Esophagus mucosa (tissue), 1 donor: ENCODE measurements at places on chromosomes 7 and 10.

- no peak for ATAC-seq
These were observed 66.8 kb downstream of the MKI67 start for GRCh38 chr10:128059266-128059981.

- ATAC-seq, result peak; percentile 71
These were observed 36.6 kb downstream of the RHEB start for GRCh38 chr7:151482883-151483710.

GRCh38 chr10:126503392-126504062 is 115.2 kb upstream of the ADAM12 start:
- no peak for ATAC-seq

DNA sequence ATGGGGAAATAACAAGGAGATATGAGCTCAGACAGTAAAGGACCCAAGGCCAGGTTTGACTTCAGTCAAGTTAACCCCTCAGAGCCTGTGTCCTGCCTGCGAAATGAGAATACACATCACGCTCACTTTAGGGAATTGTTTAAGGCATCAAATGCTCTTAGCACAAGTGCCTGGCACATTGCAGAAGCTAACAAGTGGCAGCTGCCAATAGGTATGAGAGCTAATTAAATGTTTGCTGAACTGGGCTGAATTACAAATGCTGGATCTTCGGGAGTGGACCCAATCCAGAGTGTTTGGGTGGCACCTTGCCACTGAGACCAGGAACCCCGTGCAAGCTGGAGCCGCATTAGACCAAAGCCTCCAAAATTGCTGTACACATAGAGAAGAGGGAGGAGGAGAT is 136.8 kb downstream of the C10orf90 start:
- no peak for ATAC-seq

GRCh38 chr7:64101943-64102655 is 56.9 kb downstream of the ZNF727 start:
- ATAC-seq, result peak; percentile 35

- ATAC-seq, result no peak
These were observed 19.0 kb downstream of the PIK3AP1 start for GRCh38 chr10:96701265-96701664.

DNA sequence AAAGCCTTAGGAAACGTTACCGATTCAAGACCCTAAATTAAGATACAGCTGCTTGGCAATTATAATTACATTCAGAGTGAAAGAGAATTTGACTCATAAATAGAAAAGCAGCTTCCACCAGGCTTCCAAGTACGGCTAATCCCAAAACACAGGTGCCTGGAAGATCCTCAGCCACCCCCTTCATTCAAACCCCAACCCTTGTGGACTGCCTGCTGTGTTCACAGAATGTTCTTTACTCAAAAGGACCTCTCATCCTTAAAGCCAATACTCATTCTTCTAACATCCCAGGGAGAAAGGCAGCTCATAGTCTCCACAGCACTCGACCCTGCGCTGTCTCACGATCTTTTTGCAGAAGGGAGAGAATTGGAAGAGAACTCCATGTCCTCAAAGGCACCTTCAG is 32.9 kb downstream of the RNF32 start:
- ATAC-seq, result no peak

- no peak for ATAC-seq
These were observed 44.7 kb downstream of the MGMT start for GRCh38 chr10:129511758-129512157.

DNA sequence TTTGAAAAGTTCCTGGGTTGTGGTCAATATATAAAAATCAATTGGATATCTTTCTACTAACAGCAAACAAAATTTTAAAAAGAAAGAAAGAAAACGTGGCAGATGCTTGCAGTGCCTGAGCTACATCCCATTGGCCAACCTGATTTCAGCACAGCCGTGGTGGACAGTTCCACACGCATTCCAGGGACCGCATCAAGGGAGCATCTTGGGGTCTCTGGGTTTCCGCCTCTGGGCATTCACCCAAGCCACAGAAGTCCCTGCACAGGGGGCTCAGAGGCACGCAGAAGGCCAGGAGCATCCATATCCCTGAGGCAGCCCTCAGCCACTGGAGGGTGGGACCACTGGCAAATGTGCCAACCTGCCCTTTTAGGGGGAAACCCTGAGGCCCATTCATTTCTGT is 254.5 kb upstream of the RNF32 start:
- ATAC-seq, result no peak

GRCh38 chr7:106681815-106682495 is 21.0 kb upstream of the CCDC71L start:
- no peak for ATAC-seq

GRCh38 chr7:9869151-9869550 is 1104.5 kb upstream of the PHF14 start:
- no peak for ATAC-seq

DNA sequence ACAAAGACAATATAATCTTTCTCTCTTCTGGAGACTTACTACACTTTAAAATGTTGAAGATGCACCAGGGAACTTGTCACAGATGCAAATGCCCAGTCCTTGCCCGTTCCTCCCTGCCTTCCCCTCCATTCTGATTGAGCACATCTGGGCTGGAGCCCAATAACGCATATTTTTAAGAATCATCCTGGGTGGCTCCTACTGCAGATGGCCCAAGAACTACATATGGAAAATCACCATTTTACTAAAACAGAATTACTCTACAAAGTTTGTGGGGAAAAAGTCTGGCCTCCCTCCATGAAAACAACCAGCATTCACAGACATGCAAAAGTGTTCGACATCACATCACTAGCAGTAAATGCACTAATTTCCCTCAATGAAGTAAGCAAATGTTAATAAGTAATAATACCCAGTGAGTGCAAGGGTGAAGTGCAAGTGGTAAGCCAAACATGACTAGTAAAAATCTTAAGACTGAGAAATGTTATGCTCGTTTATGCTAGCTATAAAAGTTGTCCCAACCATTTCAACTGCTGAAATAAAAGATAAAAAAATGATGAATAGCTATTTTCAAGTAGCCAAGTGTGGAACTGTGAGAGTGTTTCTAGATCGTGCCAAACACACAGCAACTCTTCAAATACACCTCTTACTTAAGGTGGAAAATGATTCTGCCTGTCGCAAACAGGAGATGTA is 43.5 kb downstream of the TSPAN12 start:
- no peak for ATAC-seq

- no peak for ATAC-seq
These were observed 689.5 kb downstream of the DNAJB9 start for GRCh38 chr7:109259151-109259550.

DNA sequence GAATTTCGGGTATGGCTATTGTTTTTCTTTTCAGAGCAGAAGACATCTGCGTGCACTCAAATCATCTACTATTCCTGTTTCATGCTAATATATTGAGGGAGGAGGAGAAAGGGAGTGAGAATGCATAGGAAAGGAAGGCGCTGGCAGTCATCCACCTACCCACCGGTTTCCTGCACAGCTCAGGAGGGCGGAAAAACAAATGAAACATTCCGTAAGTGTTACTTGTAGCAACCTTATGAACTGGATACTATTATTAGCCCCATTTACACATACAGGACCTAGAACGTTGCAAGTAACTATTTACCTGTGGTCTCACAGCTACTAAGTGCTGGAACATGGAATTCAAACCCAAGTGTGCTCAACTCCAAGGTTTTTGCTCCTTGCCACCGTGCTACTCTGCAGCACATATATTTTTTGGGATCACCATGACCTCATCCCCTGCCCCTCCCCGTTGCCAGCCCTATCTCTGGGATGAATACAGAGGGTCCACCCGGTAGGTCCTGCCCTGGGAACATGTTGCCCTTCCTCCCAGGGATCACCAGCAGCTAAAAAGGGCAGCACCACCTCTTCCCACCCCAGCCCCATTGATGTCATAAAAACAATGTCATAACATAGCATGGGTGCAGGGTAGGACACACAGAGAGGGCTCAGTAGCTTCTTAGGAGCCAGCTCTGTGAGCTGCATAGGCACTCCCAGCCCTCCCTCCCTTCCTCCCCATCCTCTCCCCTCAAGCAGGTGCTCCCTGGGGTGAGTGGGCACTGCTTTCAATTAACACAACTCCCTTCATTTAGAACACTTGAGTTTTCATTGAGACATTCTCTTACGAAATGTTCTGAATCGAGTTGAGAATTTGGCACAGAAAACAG is 16.9 kb downstream of the GFRA1 start:
- no peak for ATAC-seq

DNA sequence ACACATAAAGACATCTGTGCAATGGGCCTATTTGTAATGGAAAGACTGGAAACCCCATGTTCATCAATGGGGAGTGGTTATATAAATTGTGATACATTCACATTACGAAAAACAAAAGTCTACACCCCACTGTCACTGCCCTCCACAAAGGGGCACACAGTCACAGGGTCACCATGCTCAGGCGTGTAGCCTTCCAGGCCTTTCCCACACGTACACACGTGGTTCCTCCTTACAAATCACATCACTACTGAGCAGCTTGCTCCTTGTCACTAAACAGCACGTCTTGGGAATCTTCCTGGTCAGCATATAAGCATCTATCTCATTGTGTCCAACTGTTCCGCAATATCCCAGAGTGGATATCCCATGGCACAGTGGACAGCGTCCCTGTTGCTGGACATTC is 163.1 kb downstream of the SLIT1 start:
- no peak for ATAC-seq

GRCh38 chr10:125778556-125778955 is 2.9 kb upstream of the MMP21 start:
- ATAC-seq, result no peak

DNA sequence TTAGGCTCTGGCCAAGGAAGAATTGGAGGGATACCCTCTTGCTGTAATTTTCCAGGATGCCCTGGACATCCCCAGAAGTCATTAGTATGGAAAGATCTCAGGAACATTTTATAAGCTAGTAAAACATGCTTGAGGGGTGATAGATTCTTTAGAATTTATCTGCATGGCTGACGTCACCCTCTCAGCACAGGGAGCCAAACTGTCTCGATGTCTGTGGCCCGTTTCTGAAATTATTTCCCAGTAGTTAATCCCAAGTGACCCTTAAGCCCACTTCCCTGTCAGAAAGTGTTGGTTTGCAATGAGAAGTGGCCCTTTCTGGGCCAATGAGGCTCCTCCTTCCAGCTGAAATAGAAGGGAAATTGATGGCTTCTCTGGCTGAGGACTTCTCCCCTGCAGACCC is 184.5 kb upstream of the BMPER start:
- ATAC-seq, result no peak

DNA sequence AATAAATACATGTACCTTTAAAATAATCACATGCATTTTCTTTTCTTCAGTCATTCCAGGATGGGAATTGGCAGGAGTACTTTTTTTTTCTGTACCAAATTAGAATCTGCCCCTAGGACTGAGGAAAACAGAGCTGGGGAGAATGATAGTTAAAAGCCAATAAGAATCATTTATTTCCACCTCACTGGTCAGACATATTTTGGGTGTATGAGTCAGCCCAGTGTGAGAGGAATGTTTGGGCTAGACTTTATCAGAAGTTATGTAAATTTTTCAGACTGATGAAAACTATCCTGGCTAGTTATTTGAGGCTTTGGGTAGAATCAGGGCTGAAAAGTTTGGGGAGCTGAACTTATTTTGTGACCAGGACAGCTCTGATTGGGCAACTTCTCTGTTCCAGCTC is 303.1 kb upstream of the NPSR1 start:
- no peak for ATAC-seq

DNA sequence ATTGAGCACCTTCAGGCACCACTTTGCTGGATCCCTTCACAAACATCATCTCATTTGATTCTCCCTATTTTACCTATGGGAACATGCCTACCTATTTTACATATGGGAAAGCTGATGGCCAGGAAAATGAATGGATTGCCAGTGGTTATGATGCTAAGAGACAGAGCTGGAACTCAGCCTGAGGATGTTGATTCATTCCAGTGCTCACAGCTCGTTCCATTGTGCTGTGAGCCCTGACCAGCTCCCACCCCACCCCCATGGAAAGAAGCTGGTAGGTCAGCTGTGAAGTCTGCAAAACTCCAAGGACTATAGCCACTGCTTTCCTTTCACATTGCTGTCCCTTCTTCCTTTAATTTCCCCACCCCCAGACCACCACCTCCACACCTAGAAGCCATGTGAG is 9.6 kb downstream of the UBTD1 start:
- ATAC-seq, result no peak

DNA sequence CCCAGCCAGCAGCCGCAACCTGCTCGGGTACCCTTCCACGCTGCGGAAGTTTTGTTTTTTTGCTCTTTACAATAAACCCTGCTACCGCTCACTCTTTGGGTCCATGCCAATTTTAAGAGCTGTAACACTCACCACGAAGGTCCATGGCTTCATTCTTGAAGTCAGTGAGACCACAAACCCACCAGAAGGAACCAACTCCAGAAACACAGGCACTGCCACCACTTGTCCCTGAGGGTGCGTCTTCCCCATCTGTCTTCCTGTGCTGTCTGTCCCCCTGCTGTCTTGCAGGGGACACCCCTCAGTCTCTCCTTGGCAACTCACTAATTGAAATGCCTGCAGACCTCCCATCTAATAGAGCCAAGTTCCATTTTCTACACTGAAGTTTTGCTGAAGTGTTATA is 48.5 kb upstream of the RSU1 start:
- ATAC-seq, result no peak

DNA sequence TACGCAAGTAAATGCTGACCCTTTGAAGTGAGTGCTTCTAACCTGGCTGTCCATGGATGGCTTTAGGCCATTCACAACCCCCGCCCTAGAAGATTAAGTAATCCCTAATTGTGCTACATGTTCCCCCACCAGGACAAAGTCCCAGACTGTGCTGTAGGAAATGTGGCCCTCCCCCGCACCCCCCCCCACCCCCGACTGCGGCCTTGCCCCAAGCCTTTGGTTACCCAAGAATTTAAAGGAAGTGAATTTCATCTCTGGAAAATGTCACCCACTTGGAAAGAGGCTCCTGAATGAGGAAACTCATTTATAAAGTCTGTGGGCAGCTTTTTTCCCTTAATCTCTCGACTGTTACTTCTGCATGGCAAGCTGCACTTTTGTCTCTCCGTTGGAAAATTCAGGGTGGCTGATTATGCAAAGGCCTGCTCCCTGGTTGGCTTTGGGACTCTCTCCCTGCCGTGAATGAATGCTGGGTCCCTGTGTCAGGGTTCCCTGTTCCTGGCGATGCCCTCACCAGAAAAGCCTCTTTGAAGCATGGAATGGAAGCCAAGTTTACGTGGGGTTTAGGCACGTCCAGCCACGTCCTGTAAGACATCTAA is 31.4 kb upstream of the AQP1 start:
- no peak for ATAC-seq

DNA sequence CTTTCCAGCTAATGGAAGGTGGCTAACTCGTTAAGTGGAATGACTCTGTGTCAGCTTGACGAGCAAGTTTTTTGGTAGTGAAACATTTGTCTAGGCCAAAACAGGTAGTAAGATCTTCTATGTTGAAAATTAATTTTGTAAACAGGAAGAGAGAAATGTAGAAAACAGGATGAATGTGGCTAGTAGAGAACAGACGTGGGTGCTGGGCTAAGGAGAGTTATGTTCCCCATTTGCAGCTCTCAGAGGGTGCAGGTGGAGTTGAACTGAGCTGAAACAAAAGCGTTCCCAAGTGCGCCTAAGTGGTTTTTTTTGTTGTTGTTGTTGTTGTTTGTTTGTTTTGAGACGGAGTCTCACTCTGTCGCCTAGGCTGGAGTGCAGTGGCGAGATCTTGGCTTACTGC is 59.5 kb upstream of the SRPK2 start:
- peak; percentile 52 for ATAC-seq

- ATAC-seq, result no peak
These were observed 4.4 kb upstream of the SEMA3C start for GRCh38 chr7:80923211-80923612.
